Brain microvascular endothelial cell (primary cell): ENCODE measurements at places on chromosomes 6 and 20.
A peak's percentile ranks its signal among the peaks of the same experiment; 100 is the strongest.

- no peak for DNase-seq
Observed at GRCh38 chr6:47202644-47203205, 107.0 kb downstream of the TNFRSF21 start.

GRCh38 chr20:45282700-45283550 lies 23.7 kb upstream of the RBPJL start:
- no peak for DNase-seq

GRCh38 chr20:63060057-63060991 lies 53.6 kb upstream of the BHLHE23 start:
- peak; percentile 52 for DNase-seq

- peak; percentile 71 for DNase-seq
Observed at GRCh38 chr6:7725849-7726415, at the start of gene BMP6. TSS of gene BMP6 (plus strand) at chr6:7726099. CDS start at chr6:7726956, 857 bp downstream.

DNA sequence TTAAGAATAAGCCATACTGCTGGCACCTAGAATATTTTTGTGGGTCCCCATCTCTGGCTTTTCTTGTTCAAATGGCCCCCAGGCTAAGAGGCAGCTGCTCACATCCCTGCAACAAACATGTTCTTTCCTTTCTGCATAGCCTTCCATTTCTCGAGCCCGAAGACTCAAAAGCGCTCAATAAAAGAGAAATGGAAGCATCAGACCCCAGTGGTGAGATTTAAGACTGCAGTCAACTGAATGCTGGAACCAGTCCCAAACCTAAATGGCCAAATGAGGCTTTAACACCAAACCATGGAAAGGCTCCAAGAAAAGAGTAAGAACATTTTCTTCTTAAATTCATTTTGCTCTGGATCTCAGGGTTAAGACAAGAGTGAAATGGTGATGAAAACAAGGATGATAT lies 122.1 kb upstream of the TRAF3IP2 start:
- DNase-seq, result no peak

DNA sequence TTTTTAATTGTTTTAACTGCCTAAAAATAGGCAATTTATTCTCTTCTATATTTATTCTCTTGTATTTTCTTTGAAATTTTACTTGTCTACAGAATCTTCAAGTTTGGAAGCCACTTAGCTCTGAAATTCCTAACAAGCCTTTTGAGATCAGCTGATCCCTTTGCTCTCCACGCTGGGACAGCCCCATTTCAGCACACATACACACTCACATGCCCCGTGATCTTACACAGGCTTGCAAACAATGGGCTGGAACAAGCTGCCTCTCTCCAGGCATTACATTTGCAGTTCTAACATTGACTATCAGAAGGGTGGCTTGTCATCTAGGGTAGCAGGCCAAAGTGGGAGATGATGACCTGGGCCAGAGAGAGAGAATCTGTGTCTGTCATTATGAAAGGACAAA lies 62.1 kb upstream of the RAB32 start:
- DNase-seq, result no peak

GRCh38 chr20:24455081-24455480 lies 14.3 kb upstream of the SYNDIG1 start:
- DNase-seq, result no peak

- no peak for DNase-seq
Observed at GRCh38 chr6:133637874-133638273, 251.0 kb upstream of the TCF21 start.

DNA sequence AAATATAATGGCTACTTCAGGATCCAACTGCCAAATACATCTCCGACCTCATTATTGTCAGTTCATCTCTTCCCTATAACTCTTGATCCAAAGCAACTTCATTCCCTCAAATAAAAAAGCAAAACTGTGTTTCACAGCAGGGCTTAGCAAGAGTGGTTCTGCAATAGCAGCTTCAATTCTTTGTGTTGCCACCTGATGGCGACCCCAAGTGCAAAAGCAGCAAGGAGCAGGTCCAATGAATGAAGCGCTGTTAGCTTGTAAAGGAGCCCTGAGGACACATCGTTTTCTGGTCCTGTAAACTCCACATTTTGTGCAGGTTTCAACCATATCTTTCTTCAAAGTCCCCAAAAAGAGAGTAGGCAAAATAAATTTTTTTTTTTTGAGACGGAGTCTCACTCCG lies 19.6 kb downstream of the RTN4IP1 start:
- DNase-seq, result no peak

- DNase-seq, result no peak
Observed at GRCh38 chr20:878511-879307, 37.4 kb downstream of the ANGPT4 start.

- DNase-seq, result no peak
Observed at GRCh38 chr6:41428336-41428995, 93.1 kb downstream of the NCR2 start.

DNA sequence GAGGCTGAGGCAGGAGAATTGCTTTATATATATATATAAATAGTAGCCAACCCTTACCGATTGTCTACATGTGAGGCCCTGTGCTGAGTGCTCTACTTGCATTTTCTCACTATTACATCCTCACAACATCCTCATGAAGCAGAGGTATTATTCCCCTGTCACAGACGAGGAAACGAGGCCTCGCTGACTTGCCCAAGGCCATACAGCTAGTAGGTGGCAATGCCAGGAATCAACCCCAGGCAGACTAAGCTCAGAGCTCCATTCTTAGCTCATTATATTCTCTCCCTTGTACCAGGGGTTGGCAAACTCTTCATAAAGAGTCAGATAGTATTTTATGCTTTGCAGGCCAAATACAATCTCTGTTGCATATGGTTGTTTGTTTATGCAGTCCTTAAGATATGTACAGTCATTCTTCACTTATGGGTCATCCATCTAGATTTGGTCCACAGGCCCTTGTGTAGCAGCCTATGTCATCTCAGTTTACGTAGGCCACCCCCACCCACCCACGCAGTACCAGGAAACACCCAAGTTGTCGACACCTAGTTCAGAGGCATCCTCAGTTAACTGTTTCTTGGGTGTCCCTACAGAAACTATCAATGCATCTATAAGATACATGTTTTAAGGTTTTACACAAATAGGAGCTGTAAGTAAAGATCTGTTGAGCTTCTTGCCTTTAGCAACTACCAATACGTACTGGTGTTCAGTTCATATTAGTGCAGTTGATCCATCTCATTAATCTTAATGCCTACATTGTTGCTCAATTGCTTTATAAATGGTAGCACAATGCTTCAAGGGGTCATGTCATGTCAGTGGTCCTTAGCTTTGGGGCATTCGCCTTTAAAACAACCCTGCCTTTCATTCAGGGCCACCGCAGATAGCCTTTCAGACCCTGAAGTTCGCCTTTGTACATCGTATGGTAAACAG lies 3.0 kb downstream of the CASS4 start:
- DNase-seq, result peak; percentile 93

- peak; percentile 50 for DNase-seq
Observed at GRCh38 chr6:46042355-46042999, 26.8 kb upstream of the CLIC5 start.

DNA sequence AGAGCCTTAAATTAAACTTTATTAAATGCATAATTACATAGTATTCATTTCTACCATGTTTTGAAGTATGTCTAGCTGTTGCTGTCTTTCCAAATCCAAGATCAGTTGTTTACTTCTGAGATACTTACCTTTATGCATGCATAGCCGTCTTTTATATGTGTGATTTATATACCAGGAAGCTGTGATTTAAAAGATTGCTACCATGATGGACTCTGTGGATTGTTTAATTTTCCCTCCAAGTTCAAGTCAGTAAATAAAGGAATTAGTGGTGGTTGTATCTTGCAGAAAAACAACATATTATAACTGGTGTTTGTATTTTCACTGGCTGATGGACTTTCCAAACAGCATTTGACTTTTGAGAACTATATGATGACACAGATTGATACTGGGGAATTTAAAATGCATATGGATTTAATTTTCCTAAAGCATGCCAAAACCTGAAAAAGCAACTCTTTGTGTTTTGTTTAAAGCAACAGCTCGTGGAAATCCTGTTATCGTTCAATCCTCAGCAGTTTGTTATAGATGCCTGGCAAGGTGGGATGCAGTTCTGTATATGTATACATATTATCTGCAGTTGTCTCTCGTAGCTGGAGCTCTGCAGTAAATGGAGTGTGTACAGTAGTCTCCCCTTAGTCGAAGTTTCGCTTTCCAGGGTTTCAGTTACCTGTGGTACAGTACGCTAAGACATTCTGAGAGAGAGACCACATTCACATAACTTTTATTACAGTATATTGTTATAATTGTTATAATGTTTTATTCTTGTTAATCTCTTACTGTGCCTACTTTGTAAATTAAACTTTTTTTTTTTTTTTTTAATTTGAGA lies 77.1 kb downstream of the CBFA2T2 start:
- no peak for DNase-seq

- peak; percentile 86 for DNase-seq
Observed at GRCh38 chr6:121932076-121932991, 467.1 kb upstream of the HSF2 start.

DNA sequence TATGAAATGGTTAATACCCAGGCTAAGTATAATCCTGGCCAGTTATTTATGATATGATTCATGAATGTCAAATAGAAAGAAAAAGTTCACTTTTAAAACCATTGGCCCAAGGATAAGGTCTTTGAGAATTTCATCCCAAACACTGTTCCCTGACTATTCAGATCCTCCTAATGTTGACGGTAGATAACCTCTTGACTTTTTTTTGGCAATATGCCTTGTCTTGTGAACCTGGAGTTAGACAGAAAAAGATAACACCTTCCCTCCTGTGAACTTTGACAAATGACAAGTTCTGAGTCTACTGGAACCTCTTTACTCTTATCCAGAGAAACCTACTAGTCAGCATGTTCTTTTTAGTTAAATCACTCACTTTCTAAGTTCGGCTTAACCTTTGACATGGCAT lies 166.8 kb upstream of the PREP start:
- DNase-seq, result no peak

DNA sequence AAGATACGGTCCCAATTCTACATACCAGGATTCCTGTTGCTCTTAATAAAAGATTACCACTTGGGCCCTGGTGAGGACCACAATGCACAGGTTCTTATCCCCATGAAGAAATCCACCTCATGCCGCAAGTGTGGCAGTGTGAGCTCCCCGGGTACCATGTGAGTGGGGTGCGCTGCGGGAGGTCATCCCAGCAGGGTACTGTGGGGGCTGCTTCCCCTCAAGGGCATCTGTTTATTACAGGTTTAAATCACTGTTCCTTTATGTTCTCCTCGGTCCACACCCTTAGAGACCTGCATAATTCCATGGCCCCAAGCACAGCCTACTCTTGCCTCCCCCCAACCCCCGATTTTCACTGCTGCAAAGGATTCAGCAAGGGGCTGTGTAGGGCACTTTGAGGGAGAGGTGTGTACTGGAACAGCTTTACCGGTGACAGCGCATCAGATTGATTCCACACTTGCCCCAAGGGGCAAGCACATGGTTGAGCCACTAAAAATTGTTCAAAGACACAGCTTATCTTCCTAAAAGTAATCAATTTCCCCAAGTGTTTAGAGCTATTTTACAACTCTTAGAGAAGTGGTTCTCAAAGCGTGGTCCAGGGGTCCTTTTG lies 6.2 kb downstream of the DIDO1 start:
- DNase-seq, result no peak

- no peak for DNase-seq
Observed at GRCh38 chr20:22459754-22460153, 124.6 kb downstream of the FOXA2 start.

DNA sequence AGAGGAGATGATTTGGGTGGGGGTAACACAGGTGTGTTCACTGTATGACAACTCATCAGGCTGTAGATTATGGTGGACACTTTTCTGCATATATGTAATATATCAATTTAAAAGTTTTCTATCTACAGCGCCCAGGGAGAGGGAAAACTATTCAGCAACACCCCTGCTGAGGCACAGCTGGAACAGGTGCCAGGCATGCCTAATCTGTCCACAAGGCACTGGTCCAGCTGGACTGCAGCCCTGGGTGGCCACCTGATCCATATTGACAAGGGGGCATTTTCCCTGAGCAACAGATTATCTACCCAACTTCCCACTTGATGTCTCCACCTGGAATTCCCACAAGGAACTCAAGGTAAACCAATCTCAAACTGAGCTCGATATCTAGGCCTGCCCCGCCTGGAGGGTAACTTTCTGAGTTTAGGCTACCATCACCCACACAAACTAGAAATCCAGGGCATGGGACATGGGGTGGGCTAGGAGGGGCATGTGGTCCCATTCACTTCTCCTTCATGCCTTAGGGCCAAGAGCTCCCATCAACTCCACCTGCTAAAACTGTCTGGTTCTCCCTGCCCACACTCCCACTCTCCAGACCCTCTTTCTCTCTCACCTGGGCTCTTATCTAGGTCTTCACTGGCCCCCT lies 4.6 kb downstream of the SLC22A16 start:
- DNase-seq, result no peak

- DNase-seq, result no peak
Observed at GRCh38 chr6:155115893-155116570, 120.9 kb downstream of the TIAM2 start.

DNA sequence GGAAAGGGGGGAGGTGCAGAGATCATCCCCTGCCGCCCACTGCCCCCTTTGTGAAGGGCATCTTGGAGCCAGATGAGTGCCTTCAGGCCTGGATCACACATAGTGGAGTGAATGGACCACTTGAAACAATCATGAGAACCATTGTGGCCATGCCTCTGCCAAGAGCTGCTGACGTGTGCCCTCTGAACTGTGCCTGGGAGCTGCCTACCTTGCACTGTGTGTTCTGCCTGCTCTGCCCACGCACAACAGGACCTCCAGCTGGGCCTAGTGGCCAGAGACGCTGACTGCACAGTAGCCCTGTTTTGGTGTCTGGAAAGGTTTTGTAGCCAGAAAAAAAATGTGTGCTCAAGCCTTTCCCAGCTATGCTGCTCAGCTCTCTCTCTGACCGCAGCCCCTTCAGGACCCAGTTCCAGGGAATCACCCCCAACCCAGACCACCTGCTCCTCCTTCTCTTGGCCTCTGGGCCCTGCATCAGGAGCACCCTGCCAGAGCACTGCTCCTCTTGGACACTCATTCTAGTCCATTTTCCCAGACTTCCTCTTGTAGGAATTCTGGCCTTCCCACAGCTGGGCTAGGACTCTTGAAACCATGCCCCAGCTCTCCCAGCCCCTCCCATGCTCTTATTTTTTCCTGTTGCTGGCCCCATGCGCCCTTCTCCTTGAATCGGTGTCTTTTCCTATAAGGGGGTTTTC lies 1.6 kb upstream of the ADIG start:
- DNase-seq, result peak; percentile 13

- DNase-seq, result peak; percentile 83
Observed at GRCh38 chr6:139126255-139126654, 8.6 kb upstream of the HECA start.

GRCh38 chr6:112279031-112279935 lies 24.9 kb upstream of the LAMA4 start:
- DNase-seq, result no peak

GRCh38 chr6:26389349-26389894 lies 6.5 kb downstream of the BTN2A2 start:
- DNase-seq, result no peak

GRCh38 chr6:162217811-162218493 lies 509.6 kb downstream of the PRKN start:
- no peak for DNase-seq

- DNase-seq, result no peak
Observed at GRCh38 chr6:157859775-157860504, 36.9 kb downstream of the SNX9 start.

- DNase-seq, result no peak
Observed at GRCh38 chr6:139544701-139545057, 170.2 kb upstream of the CITED2 start.
